ENCODE measurements at places on chromosomes 5 and 9.

- DNase-seq: no peak
Measured at GRCh38 chr5:2326601-2327000, 424.9 kb downstream of the IRX2 start.

DNA sequence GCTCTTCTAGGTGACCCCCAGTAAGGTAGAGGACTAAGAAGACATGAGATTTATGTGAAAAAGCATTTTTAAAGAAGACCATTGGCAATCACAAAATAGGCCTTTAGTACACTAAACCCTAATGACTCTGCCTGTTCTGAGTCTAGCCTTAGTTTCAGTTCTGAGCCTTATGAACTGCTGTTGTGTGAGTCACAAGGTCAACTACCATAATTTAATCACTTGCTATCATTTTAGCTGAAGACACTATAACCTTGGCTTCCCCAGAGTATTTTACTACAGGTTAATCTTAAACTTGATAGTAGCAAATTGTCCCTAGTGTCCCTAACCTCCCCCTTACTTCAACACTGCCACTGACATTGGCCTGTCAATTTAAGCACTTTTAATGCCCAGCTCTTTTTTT lies 34.4 kb downstream of the APC start:
- no peak for DNase-seq

DNA sequence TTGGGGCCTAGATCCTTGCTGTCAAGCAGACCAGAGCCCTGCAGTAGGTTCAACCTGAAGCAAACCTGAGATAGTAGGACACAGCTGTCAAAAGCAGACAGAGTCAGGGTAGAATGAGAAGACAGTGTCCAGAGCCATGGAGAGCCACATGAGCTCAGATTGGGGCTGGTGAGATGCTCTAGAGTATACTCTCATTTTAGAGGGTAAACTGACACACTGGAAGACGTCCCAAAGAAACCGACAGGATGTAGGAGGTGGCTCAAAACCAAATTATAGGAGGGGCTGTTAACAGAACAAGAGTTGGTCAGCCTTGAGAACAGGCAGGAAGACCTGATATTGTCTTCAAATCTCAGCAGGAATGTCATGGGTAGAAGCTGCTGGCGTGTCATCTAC lies 11.5 kb downstream of the CCDC69 start:
- DNase-seq: no peak

DNA sequence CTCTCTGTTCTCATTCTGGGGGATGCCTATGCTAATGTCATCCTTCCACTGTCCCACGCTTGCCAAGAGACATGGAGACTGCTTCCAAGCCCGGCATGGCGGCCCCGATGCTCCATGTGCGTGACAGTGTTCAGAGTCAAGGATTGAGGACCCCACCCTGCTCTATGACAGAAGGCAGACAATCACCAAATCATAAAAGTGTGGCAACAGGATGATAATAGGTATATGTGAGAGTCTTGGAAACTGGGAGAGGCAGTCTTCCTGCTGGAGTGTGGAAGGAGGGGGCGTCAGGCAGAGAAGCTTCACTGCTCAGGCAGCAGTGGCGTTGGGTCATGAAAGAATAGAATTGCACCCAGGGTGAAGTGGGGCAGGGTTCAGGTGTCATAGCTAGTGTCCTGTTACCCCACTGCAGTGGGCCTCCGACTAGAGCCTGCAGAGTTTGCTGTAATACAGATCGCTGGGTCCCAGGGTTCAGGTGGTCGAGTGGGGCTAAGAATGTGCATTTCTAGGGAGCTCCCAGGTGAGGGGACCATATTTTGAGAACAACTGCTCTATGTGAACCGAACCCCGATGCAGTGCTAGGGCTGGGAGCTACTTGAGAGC lies 12.5 kb upstream of the GADD45G start:
- DNase-seq: no peak

DNA sequence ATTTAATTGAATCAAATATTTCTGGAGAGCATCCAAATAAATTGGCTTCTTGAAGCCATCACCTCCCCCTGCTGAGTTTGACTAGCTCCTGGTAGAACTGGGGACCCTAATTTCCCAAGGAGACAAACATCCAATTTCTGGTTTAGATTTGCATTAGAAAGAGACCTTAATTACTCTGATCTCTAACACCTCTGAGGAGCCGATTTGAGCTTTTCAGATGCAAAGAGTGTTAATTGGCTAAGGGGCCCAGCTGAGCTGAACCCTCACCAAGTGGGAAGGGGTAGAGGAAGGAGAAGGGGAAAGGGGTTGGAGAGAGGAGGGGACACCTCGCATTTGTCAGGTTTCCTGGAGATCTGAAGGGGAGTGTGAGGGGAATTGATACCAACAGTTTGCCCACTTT lies 145.4 kb upstream of the SHB start:
- DNase-seq: no peak

DNA sequence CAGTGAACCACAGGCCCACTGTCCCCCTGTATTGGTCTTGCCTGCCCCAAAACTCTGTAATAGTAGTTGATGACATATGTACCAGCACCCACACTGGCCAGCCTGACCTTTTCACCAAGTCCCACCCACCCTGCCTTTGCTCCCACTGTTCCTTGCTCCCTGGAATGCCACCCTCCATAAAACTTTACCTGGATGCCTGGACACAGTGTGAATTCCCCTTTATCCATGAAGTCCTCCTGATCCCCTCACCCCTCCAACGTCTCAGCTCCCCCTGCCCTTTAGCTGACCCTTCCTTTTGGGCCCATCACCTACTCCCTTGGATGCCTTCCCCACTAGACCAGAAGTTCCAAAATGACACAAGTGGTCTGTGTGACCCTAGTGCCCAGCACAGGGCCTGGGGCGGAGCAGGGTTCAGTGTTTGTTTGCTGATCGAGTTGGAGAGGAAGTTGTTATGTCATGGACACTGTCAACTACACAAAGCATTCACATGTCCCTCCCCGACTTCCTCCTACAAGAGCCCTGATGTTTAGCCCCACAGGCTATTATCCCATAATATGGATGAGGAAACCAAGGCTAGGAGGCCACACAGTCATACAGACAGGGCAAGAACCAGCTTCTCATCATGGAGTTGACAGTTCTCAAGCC lies 16.1 kb downstream of the AMBP start:
- DNase-seq: no peak

DNA sequence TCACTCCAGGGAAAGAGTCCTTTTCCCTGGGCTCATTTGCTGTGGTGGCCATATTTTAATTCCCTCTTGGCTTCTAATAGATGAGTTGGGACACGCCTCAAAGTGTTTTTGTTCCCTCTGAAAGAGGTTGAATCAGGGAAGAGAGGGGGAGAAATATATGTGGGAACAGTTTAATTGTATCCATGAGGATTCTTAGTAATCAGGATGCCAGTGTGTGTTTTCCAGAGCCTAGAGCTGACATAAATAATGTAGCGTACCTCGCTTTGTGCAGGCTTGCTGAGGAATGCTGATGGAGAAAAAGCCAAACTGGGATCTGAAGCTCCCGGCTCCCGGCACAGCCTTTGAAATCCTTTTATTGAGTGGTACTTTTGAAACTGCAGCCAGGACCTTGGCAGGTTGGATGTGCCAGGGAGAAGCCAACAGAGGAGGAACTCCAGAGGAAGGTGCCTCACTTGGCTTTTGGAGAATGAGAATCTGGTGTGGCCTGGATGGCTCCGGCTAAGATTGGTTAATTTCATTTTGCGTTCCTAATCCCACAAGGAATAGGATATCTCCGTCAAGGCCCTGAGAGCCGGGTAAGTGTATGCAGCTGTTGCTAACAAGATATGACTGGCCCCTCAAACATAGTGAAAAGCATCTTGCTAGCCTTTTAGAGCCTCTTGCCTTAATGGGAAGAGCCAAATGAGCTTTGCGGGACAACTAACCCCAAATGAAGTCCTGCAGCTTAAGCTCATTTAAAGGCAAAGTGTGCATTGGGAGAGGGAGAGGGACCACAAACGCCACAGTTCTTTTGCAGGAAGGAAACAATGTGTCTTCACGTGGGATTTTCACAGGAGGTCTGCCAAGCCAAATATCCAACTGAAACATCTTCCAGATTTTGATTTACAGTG lies 471.1 kb upstream of the WWC1 start:
- DNase-seq: no peak

DNA sequence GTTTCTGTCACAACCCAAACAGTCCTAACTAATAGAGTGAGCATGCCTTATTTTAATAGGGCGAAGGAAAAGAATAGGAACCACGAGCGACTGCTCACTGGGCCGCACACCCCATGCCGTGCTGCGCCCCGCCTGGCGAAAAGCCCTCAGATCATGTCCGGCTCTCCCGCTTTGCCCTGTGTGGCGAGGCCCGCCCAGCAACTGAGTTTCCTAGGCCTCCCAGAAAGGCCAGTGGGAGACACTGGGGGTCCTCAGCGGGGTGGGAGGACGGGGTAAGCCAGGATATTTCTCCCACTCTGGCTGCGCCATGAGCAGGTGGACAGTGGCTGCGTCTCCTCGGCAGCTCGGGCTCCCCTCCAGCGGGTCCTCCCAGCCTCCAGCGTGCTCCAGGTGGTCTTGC lies 138.0 kb downstream of the GAPVD1 start:
- no peak for DNase-seq

GRCh38 chr5:178587763-178588611 lies 2.2 kb downstream of the COL23A1 start:
- DNase-seq: no peak

DNA sequence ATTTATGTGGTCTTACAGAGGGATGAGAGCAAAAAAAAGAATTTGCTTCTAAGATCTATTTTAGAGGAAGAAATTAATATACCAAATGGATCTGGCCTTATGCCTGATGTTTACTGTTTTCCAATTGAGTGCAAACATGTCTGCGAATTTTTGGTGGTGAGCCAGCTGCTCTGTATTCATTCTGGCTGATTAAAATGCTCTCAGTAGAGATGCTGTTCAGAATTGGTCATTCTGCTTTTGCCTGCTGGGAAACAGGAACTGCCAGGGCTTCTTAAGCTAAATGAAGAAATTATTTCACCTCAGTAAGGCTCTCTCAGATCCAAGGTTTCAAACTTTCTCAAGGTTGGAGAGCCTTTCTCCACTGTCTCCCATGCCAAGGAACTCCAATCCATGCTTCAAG lies 132.0 kb upstream of the SV2C start:
- no peak for DNase-seq

- no peak for DNase-seq
Measured at GRCh38 chr9:81193362-81194339, 495.7 kb downstream of the TLE1 start.

DNA sequence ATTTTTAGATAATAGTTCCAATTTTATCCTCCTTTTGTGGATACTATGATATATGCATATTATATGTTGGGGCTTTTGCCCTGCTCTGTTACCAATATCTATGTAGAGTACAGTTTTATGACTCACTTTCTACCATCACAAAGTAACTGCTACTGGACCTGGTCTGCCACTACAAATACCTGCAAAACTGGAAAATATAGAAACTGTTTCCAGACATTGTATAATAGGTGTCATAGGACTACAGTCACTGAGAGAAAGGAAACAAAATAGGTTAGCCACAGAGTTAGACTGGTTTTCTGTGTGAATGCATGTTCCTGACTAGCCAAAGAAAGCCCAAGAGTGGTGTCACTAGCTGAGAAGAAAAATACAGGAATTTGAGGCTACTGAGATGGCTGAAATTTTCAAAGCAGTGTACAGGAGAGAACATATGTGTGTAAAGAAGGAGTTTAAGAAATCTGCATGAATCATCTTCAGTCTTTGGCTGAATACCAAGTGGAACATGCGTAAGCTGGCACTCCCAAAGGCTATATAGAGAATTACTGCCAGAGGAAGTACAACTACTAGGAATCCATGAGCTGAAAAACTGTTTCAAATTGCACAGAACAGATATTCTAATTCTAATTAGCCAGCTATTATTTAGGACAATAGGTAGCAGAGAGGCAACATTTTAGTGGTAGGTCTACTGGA lies 29.0 kb upstream of the FAM174A start:
- DNase-seq: no peak

- no peak for DNase-seq
Measured at GRCh38 chr5:162487528-162488525, 420.3 kb downstream of the GABRG2 start.

DNA sequence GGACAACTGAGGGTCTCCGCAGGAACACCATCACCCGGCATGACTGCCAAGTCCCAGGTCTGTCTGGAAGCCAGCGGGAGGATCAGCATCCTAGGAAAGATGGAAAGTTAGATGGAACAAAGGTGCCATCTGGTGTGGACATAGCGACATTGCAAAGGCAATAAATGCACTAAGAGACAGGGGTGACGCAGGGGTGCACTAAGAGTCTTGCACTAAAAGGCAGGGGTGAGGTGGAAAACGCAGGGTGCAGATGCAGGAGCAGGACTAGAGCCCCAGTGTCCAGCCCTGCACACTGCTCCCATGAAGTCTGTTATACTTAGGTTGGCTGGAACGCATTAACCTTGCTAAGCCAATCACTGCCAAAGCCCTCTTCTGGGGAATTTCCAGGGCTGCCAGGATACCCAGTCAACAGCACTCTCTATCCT lies 15.5 kb downstream of the ATOX1 start:
- DNase-seq: no peak

DNA sequence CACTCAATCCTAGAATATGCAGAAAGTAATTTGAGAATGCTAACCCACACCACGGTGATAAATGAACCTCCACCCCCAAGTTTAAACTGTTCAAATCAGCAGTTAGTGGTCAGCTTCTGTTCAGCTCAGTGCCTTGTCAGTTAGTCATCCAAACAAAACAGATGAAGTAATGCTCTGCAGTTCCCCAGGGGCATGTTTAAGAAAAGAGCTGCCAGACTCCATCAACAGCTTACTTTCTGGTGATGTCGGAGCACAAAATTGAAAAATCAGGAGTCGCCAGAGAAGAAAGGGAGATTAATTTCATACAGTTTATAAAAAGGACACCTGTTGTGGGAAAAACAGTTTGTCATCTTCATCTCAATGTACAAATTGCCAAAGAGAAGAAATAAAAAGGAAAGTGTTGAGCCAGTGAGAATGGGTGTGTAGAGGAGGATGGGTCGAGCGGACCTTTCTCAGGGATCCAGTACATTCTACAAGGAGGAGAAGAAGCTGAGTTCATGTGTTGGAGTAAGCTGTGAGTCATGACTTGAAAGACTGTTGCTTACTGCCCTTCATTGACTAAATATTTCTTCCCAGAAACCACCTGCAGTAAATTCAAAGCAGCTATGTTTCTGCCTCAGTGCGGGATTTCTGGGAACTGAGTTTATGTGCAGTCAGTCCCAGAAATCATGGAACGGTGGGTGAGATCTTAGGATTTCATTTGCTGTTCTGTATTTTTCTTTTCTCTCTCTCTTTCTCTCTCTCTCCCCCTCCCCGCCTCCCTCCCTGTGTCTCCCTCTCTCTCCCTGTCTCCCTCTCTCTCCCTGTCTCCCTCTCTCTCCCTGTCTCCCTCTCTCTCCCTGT lies 13.7 kb downstream of the TRIO start:
- no peak for DNase-seq

- DNase-seq: no peak
Measured at GRCh38 chr5:62354028-62354874, 48.2 kb downstream of the KIF2A start.

GRCh38 chr5:66567474-66567873 lies 28.7 kb upstream of the MAST4 start:
- DNase-seq: no peak

DNA sequence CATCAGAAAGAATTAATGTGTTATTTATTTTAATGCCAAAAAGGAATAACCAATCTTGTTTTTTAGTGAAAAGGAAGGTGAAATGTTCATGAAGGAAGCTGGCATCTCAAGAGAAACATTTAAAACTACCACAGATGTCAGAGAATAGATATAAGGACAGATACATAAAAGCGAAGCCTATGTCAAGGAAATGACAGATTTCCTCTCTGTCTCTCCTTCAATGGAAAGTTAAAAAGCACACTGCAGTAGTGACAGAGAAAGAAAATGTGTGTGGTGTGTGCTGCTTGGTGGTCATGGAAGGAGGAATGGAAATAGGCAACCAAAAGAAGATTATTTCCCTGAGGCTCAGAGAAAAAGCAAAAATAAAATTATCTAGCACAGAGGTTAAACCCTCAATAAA lies 9.2 kb downstream of the WNT8A start:
- no peak for DNase-seq

All from stimulated activated CD4-positive, alpha-beta T cell treated with anti-CD3 and anti-CD28 coated beads, Interleukin-4, amount 100 ng/mL, for 48 hours (primary cell).